Fibroblast of lung (primary cell): ENCODE measurements at places on chromosomes 11 and 22. TPM values are rescaled to one million over a fixed set of nuclear protein-coding genes. Genes with fewer than 3 reads are reported as not detected.

The OR51A4 gene
- total RNA-seq = not detected in 2 replicates

The MACROD1 gene
- total RNA-seq = 24.8 and 28.2 TPM in 2 replicates

The CEND1 gene
- total RNA-seq = 0.26 and 1.3 TPM in 2 replicates

The KRTAP5-10 gene
- total RNA-seq = not detected in 2 replicates

The SEPTIN3 gene
- 0.26 and 0.33 TPM in 2 replicates for total RNA-seq

The FOLR2 gene
- total RNA-seq = not detected in 2 replicates

The SLC5A4 gene
- total RNA-seq = not detected in 2 replicates

The SLC22A12 gene
- total RNA-seq = not detected in 2 replicates

The CCDC89 gene
- 2.8 and 4.1 TPM in 2 replicates for total RNA-seq
